Right cardiac atrium (tissue), 5 donors: ENCODE measurements at places on chromosomes 2 and 18.

GRCh38 chr18:74346206-74346605 lies 30.6 kb downstream of the C18orf63 start:
- no peak for DNase-seq

DNA sequence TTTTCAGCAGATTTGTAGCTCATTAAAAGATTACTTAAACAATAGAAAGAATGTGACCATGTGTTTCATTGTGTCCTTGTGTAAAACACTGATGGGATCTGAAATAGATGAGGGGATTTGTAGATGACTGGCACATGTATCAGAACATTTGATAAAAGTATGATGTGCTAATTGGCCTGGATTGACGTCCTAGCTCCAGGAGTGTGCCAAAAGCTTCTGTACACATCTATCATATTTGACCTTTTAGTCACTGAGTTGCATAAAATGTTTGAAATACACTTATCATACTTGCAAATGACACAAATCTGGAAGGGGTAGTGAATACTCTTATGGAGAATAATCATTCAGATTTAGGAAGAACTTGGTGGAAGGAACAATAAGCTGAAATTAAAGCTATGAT lies 778.5 kb downstream of the ERBB4 start:
- no peak for DNase-seq

- DNase-seq, result no peak
Measured at GRCh38 chr2:148430101-148430500, 214.4 kb upstream of the EPC2 start.

GRCh38 chr2:215522237-215522636 lies 86.4 kb upstream of the FN1 start:
- DNase-seq, result no peak

GRCh38 chr2:130957915-130958314 lies 121.2 kb downstream of the ARHGEF4 start:
- DNase-seq, result no peak

GRCh38 chr2:86392873-86393518 lies 48.2 kb upstream of the KDM3A start:
- peak; percentile 69 for DNase-seq

- DNase-seq, result no peak
Measured at GRCh38 chr2:43222475-43223309, 3.7 kb downstream of the ZFP36L2 start.

DNA sequence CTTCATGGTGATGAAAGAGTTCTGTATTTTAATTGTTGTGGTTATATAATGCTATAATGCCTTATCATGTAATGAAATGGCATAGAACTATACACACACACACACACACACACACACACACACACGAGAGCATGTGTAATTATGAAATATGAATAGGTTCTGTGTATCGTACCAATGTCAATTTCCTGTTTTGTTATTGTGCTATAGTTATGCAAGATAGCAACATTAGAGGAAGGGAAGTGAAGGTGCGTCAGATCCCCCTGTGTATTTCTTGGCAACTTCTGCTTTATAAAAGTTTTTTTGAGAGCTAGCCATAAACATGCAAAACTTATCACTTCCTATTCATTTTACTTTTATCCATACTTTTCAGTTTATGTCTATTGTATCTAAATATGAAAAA lies 60.7 kb upstream of the ARHGAP15 start:
- no peak for DNase-seq

- no peak for DNase-seq
Measured at GRCh38 chr2:214765180-214765579, 44.3 kb downstream of the BARD1 start.

DNA sequence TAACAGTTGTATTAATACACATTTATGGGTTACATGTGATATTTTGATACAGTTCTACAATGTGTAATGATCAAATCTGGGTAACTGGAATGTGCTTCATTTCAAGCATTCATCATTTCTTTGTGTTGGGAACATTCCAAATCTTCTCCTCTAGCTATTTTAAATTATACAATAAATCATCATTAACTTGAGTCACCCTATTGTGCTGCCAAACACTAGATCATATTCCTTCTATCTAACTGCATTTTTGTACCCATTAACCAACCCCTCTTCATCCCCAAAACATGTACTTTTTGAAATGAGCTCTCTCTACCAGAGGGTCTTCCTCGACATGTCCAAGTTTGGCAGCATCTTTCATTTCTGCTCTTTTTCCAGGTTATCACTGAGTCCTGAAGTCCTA lies 81.1 kb upstream of the TTC39C start:
- DNase-seq, result no peak

DNA sequence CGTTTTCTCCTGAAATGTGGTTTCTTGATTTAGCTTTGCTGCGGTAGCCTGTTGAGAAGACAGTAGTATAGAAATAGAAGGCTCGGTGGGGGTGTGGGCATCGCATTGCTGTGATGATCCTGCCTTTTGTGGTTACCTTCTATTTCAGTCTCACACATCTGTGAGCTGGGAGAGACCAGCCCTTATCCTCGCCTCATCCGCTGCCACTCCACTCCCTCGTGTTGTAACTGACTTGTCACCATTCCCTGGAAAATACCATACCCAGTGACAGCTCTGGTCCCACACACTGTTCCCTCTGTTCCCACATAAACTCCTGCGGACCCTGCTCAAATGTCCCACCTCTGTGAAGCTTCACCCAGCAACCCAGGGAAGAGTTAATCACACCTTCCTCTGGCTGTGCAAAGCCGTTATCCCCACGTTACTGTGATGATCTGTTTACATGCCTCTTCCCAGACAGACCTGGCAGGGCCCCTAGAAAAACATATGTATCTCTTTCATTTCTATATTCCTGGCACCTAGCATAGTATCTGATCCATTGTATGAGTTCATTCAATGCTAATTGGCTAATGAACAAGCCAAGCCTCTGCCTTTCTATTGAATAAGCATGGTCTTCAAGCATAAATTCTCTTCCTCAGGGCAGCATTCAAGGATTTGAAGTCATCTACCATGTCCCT lies 114.6 kb downstream of the MAPK4 start:
- DNase-seq, result no peak

DNA sequence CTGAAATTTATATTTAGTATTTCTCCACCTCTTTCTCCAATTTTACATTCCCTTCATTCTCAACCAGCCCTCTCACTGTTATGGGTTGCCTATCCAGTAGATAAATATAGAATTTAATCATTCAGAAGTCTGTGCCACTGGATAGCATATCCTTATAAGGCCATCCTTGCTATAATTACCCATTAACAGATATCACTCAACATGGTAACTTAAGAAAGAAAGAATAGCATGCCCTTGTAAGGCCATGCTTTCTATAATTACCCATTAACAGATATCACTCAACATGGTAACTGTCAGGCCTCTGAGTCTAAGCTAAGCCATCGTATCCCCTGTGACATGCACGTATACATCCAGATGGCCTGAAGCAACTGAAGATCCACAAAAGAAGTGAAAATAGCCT lies 1137.4 kb upstream of the FAM98A start:
- no peak for DNase-seq

DNA sequence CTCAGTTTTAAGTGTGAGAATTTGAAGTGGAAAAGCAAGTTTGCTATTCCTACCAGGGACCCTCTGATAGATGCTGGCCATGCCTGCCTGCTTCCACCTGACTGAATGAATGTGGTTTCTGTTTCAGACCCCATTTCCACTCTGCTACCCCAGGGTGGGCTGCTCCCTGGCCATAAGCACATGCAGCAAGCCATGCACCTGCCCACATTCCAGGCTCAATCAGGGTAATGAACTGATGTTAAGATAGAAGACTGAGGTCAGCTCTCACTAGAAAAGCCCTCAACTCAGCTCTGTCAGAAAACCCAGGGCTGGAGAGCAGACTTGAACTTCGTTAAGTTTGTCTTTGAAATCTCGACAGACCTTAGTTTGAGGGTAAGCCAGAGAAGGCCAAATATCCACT lies 333.9 kb downstream of the CYRIA start:
- DNase-seq, result no peak

DNA sequence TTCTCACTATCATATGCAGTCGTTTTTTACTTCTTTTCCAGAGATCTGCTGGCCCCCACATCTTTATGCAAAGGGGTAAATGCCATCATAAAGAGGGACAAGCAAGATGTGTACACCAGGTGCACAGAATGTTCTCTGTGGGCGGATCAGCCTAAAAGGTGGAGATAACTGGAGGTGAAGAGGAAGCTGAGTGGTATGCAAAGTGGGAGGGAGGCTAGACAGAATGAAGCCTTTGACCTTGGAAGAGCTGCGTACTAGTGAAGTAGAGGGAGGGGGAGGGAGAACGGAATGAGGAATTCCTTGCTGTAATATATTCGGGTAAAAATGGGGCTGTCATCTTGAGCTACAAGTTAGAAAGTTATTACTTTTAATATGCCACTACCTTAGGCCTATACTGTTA lies 287.5 kb upstream of the VRK2 start:
- DNase-seq, result no peak

- DNase-seq, result peak; percentile 19
Measured at GRCh38 chr2:28348149-28348567, 44.5 kb upstream of the FOSL2 start.

- peak; percentile 83 for DNase-seq
Measured at GRCh38 chr2:127094509-127095366, 12.2 kb downstream of the BIN1 start.

- no peak for DNase-seq
Measured at GRCh38 chr2:179440642-179441251, 176.1 kb upstream of the SESTD1 start.

GRCh38 chr2:230586328-230586982 lies 126.2 kb upstream of the CAB39 start:
- no peak for DNase-seq

- peak; percentile 69 for DNase-seq
Measured at GRCh38 chr2:111618226-111618977, 265.6 kb downstream of the ANAPC1 start.

GRCh38 chr2:1610096-1610485 lies 134.2 kb downstream of the PXDN start:
- no peak for DNase-seq

- DNase-seq, result no peak
Measured at GRCh38 chr18:78782951-78783563, 196.6 kb upstream of the SALL3 start.

- DNase-seq, result no peak
Measured at GRCh38 chr2:189581354-189582139, 961 bp upstream of the SLC40A1 start.

- DNase-seq, result no peak
Measured at GRCh38 chr18:24055878-24056277, 41.3 kb downstream of the TTC39C start.

DNA sequence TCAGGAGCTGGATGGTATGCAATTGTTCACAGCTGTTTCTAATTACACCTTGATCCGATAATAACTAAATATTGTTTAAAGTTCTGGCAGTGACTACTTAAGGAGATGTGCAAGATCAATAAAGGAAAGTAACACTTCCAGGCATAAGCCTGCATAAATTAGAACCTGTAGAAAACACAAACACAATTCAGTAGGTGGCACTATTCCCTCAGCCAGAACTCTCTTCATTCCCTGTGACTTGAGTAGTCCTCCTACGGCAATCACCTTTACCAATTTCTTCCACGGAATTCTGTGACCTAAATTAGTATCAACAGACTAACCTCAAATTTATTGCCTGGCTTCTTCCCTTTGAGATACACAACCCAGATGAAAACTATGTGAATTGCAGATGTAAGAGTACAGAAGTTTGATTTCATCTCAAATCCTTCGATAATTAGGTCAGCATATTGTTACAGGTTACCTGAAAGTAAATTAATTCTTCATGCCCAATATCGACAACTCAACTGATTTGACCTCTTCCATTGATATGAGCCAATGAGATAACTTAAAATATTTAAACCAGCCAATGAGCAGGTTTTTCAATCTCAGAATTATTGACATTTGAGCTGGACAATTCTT lies 137.8 kb downstream of the PID1 start:
- DNase-seq, result no peak

- DNase-seq, result no peak
Measured at GRCh38 chr2:46825939-46826568, 89.6 kb downstream of the MCFD2 start.

DNA sequence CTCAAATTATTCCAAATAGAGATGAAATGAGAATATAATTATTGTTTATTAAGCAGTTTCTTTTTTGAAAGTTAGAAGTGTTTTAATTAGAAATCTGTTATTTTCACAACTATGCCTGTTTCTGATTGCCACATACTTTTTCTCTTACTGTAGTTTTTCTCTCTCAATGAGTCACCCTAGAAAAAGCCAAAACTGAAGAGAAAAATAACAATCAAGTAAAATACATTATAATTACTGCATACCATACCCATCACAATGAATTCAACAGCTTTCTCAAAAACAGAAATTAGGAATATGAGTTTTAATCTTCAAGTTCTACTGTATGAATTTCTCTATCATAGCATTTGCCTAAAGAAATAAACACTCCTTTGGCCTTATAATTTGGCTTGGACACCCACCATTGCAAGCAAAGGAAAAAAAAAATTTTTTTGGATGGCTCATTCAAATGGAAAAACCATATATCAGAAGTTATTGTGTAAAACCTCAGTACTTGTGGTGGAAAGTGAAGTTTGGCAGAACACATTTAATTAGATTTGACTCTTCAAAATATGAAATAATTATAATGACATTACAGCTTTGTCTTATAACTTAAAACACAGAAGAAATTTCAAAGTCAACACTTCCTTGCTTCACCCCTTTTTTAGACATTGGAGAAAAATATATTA lies 138.5 kb downstream of the DYM start:
- DNase-seq, result no peak

- no peak for DNase-seq
Measured at GRCh38 chr2:173248381-173248780, 106.3 kb upstream of the CDCA7 start.

DNA sequence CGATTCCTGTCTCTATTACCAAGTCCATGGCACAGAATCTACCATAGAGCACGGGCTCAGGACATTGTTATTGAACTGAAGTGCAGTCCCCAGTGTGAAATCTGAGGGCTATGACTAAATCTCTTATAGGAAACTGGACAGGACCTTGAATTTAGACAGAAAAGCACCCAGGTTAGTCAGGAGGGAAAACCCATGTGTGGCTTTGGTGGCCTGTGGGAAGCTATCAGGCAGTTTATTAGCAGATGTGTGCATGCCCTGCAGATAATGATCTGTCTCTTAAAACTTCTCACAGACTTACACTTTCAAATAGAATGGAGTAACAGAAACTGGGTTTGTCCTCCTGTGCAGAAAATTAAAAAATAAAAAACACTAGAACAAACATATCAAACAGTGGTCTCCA lies 610.0 kb upstream of the RAB6C start:
- DNase-seq, result no peak

GRCh38 chr2:38723173-38723572 lies 28.0 kb downstream of the SRSF7 start:
- no peak for DNase-seq

GRCh38 chr2:165074884-165075283 lies 119.6 kb upstream of the SLC38A11 start:
- no peak for DNase-seq

GRCh38 chr2:223643309-223643708 lies 41.1 kb upstream of the SCG2 start:
- no peak for DNase-seq

GRCh38 chr2:127658641-127659407 lies 12.9 kb downstream of the GPR17 start:
- DNase-seq, result peak; percentile 45

GRCh38 chr2:119475857-119476244 lies 44.2 kb downstream of the TMEM37 start:
- DNase-seq, result no peak
